ENCODE measurements at places on chromosomes 7 and 10.

- DNase-seq: peak; percentile 61
Measured at GRCh38 chr10:116732573-116732972, 9.8 kb downstream of the HSPA12A start.

GRCh38 chr10:98265403-98266378 is 2.3 kb downstream of the LOXL4 start:
- peak; percentile 29 for DNase-seq

GRCh38 chr10:49750546-49750945 is 11.6 kb downstream of the OGDHL start:
- no peak for DNase-seq

- peak; percentile 16 for DNase-seq
Measured at GRCh38 chr10:121236621-121237020, 361.6 kb downstream of the FGFR2 start.

DNA sequence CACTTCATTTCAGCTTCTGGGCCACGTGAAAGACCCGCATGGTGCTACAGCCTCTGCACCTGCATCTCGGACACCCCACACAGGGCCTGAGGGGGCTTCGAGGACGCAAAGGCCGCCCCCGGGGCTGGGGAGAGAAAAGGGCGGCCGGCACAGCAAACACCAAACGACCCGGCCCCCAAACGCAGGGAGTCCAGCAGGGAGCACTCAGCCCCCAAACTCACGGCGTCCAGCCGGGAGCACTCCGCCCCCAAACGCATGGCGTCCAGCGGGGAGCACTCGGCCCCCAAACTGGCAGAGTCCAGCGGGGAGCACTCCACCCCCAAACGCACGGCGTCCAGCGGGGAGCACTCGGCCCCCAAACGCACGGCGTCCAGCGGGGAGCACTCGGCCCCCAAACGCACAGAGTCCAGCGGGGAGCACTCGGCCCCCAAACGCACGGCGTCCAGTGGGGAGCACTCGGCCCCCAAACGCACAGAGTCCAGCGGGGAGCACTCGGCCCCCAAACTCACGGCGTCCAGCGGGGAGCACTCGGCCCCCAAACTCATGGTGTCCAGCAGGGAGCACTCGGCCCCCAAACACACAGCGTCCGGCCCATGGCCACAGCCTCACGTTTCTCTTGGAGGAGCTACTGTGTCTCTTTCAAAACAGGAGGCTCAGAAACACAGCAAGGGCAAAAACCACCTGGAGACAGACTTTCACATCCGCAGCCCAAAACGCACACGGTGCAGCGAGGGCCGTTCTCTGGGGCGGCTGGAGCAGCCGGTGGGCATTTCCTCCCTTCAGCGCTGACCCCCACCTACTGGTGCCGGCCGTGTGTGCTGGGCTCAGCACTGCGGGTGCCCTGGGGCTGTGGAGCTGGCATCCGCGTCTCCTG is 27.0 kb upstream of the UTF1 start:
- DNase-seq: no peak

DNA sequence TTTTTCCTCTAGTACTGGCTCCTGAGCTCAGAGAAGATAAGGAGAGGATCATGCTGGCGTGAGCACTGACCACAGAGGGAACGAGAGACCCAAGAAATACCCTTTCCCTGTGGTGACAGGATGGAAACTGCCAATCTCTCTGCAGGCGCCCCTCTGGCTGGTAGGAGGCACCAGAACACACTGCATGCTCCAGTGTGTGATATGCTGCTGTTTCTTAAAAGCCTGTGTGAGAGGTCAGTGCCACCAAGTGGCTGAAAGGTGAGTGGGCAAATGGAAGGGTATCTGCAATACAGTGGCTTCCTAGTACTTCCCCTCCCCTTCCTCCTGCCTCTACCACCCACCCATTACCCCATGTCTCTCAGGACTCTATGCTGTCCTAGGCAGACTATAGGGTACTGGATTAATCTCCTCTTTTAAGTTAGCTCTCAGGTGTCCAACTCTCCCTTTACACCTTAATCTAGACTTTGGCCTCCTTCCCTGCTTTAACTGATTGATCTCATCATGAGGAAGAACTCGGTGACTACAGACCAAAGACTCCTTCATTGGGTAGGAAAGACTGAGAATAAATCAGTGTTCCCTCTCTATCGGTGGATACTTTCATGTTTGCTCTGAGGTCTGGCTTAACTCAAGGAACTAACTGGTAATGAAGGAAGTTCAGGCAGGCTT is 283.6 kb downstream of the ADRA2A start:
- peak; percentile 40 for DNase-seq

DNA sequence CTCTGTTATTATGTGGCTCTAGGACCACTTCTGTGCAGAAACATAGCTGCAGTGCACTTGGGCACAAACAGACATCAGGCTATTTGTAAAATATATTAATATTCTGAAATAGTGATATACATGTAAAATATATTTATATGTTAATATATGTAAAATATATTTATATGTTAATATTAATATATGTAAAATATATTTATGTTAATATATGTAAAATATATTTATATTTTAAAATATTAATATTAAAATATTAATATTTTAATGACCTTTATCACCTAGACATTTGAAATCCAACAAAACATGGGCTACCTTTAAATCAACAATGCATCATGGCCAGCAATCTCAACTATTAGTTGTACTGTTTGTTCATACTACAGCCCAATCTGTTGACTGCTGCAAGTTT is 347.2 kb downstream of the CALN1 start:
- no peak for DNase-seq

GRCh38 chr7:35828817-35829216 is 28.0 kb downstream of the SEPTIN7 start:
- no peak for DNase-seq

- DNase-seq: peak; percentile 93
Measured at GRCh38 chr7:74587435-74588126, 69.9 kb upstream of the GTF2I start.

DNA sequence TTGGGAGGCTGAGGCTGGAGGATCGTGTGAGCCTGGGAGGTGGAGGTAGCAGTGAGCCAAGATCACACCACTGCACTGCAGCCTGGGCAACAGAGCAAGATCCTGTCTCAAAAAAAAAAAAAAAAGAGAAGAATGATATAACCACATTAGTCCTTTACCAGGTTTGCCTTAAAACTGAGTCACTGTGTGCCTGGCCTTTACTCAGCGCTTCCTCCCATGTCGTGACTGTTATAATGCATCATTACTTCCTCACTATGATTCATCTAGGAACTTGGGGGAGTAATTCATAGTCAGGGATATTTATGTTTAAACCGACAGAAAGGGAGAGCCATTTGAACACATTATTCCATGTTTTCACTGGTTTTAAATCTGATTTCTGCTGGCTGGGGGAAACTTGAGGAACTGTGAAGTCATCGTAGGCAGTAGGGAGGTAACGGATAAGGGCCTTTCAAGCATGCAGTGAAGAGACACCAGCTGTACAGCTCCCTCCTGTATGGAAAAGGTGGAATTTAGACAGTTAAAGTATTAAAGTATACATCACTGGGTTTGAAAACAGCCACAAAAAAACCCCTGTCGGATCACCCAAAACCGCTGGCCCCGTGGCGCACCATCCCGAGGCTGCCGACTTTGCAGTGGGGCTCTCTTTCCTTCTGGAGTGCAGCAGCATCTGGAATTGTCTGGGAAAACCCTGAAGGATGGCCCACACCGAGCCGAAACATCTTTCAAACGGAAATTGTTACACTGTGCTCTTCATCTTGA is 119.8 kb downstream of the NKX6-2 start:
- DNase-seq: peak; percentile 62

DNA sequence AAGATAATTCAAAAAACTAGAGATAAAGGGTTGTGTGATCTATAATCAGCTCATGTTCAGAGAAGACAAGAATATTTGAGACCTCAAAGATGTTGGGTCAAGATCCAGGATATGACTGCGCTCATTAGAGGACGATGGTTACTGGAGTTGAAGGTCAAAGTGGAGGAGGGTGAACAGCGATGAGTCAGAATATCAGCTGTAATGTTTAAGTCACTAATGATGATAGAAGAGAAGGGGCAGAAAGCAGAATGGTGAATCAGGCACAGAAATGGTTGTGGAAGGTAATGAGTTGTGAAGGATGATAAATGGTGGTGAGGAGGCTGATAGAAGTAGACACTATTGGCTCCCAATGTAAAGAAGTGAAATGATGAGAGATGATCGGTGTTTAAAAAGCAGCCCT is 540.3 kb downstream of the INHBA start:
- no peak for DNase-seq

DNA sequence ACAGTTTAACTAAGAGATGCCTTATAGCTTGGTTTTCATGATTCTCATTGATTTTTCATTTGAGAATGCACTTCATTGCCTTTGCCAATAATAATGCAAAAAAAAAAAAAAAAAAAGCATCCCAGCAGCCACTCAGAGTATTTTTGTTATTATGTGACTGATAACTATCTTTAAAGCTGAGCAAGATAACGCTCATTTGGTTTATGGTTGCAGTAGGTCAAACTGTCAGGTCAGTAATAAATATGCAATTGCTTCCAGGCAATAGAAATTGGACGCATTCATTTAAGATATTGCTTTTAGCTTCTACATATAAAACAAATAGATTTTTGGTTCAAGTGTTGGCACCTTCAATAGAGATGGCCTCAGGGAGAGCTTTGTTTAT is 215.1 kb downstream of the PRPF18 start:
- DNase-seq: no peak

DNA sequence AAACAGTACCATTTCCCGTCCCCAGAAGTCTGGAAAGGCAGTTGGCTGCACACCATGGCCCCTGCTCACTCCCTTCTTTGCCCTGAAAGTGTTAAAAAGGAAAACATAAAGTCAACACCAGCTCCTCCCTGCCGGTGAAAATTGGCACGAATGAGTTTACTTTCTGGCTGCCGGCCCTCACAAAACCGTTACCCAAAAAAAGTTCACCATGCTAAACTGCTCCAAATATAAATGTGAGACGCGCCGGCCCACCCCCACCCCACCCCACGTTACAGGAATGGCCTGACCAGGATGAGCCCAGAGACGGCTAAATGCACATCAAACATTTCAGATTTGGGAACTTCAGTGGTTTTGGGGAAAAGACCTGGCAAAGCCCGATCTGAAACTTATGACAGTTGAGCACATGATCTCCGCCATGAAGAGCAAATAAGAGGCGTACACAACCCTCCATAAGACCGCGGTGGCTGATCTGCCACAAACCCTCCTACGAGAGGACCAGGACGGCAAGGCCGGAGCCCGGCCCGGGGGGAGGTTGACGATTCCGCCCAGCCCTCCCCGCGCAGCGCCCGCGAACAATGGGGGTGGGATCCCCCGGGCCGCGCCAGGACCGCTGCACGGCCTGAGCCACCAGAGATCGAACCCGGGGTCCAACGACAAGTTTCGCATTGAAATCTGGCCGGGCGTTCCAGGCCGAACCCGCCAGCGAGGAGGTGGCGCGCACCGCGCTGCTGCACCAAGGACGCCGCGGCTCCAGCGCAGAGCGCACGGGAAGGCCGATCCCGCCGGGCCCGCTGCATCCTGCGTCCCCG is 952 bp downstream of the DIP2C start:
- peak; percentile 76 for DNase-seq
